ENCODE measurements at places on chromosomes 4 and X.

DNA sequence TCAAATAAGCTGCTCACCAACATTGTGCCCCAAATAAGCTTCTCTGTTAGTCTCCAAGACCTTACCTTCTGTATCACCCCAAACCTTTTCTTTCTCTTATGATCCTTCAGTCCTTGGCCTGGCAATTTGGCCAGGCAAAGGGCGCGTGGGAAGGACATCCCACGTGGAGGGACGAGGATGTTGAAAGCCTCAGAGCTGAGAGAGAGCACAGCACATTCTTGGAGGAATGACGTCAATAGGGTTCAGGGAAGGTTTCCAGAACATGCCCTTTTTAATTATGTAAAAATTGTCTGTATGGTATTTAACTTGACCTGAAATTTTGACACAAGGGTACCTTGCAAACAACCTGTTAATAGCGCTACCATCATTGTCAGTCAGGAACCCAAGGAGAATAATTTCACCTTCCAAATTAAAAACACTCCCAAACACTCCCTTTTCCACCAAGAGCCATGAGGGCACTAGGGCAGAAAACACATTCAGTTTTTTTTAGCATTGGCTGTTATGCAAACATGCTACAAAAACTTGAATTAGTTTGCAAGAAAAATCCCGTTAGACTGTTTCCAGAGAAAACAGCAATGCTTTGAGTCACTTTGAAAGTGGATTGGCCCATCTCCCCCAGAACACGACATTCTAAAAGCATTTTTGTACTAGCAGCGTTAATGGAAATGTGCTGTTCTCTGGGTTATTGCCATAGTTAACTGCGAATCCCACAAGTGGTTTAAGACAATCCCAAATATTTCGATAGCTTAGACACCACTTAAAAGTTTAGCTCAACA is 183.2 kb upstream of the PUDP start:
- peak; percentile 51 for DNase-seq

DNA sequence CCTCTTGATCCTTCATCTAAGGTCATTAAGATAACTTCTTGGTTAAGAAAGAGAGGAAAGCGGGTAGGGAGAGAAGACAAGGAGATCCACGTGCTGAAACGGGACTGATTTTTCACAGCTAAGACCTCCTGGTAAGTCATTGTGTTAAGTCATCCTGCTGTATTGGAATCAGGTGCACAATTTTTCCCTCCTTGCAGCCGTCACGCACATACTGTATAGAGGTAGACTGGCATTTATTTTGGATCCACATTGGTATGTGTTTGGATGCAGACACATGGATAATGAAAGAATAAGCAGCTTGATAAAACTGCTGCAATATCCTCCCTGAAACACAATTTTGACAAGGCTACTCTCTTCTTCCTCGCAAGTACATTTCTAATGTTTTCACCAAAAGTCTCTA is 60.1 kb upstream of the NAP1L5 start:
- no peak for DNase-seq

DNA sequence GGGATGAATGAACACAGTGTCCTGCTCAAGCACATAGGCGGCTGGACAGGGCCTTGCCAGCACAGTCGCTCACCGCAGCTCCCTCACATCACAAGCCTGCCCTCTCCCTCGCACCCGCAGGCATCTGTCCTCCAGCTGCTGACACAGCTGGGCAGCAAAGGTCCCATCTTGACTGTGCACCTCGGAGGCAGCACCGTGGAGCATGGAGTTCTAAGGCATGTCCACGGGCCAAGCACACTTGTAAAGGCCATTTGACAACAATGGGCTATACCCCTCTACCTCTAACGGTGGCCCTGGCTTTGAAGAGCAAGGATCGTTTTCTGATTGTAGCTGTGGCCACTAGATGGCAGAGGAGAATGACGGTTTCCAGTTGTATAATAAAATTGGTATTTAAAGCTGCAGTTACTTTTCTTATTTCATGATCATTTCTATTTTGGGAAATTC is 53.8 kb downstream of the APLN start:
- DNase-seq = peak; percentile 19

- no peak for DNase-seq
Observed at GRCh38 chr4:104596189-104596588, 101.5 kb upstream of the CXXC4 start.

DNA sequence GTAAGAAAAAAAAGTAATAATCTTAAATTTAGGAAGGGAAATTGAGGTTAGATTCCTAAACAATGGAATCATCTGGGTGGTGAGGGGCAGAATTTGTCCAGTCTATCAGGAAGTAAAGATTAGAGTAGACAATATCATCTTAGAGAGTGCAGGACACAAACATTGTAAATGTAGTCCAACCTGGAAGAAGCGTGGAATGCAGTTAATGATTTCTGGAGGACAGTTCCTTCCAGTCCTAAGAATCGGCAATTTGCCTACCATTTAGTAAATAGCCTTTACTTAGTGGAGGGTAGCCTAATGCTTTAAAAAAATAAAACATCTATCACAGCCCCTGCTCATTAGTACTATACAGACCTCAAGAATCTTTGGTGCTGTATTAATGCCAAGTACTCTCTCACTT is 147.5 kb upstream of the TTC29 start:
- no peak for DNase-seq

GRCh38 chr4:184845367-184846021 is 19.7 kb upstream of the ACSL1 start:
- peak; percentile 82 for DNase-seq

All from myocyte (in vitro differentiated cells).